Midbrain (tissue), 1 donor: ENCODE measurements at places on chromosomes 1 and 21.

DNA sequence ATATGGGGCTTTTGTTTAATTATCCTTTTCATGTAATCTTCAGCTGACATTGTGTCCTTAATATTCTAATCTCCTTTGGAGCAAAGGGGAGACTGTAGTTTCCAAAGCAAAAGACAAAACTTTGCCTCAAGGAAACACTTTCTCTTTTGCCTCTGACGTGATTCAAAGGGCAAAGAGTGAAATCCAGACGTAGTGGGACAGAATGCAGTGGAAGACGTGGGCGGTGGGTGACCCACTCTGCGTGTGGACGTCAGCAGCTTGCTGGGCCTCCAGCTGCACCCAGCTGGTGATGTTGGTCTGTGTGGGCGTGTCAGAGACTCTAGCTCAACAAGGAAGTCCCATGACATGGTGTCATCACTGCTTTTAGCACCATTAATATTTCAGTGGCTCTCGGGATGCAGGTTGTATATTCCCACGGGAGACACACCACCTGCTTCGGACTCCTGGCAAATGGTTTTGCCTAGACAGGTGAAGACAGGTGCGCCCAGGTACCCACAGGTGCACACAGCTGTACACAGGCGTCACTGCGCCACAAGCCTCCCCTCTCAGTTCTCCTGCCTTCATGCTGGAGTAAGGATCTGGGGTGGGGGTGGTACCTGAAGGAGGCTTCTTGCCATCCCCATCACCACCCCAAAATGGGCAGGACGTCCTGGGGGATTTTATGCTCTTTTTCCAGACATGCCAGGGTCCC lies 292.1 kb upstream of the VAMP3 start:
- peak; percentile 12 for DNase-seq

- peak; percentile 87 for DNase-seq
Measured at GRCh38 chr1:24289937-24290595, 29.1 kb upstream of the GRHL3 start.

DNA sequence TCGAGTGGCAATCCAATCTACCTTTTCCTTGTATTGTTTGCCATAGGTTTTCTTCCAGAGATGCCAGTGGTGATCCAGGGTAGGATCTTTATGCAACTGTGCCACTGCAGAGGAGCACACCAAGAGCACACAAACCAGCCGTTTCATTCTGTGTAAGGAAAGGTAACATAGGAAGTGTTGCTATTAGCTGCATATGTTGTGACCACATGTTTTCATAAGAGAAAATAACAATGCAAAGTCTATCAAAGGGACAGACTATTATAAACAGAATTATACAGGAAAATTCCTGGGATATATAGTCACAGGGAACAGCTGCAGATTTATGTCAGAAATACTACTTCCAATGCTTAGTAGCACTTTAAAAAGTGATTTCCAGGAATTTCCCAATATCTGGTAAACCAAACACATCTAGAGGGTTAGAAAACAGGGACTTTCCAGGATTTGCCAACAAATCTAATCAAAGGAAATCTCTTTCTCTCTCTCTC lies 919 bp downstream of the CTSS start:
- DNase-seq = no peak

DNA sequence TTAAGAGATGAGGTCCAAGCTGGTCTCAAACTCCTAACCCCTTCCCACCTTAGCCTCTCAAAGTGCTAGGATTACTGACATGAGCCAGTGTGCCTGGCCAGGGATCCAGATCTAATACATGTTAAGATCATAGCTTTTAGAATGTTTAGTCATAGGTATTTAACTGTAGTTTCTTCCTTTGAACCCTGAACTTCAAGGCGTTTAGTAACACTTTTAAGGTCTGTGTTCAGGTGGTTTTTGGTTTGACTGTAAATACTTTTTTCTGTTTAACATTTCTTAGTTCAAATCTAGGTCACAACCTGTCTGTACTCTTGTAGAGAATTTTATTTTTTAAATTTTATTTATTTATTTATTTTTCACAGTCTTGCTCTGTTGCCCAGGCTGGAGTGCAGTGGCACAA lies 28.1 kb downstream of the RAP1A start:
- no peak for DNase-seq

GRCh38 chr1:2611031-2611501 lies 21.8 kb downstream of the MMEL1 start:
- DNase-seq = peak; percentile 35

DNA sequence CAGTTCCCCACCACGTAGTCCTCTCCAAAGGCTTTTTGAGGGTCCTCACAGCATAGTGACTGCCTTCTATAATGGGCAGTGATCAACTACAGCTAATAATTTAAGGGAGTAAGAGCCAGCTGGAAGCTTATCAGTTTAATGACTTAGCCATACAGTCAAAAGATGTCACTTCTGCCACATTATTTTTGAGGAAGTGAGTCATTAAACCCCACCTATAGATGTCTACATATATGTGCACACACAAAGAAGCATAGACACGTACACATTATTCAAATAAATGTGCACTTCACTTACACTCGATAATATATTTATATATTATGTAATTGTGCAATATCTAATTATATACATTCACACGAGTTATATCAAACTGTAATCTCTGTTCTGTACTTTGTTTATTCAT lies 1704.7 kb downstream of the KCNT2 start:
- DNase-seq = no peak

DNA sequence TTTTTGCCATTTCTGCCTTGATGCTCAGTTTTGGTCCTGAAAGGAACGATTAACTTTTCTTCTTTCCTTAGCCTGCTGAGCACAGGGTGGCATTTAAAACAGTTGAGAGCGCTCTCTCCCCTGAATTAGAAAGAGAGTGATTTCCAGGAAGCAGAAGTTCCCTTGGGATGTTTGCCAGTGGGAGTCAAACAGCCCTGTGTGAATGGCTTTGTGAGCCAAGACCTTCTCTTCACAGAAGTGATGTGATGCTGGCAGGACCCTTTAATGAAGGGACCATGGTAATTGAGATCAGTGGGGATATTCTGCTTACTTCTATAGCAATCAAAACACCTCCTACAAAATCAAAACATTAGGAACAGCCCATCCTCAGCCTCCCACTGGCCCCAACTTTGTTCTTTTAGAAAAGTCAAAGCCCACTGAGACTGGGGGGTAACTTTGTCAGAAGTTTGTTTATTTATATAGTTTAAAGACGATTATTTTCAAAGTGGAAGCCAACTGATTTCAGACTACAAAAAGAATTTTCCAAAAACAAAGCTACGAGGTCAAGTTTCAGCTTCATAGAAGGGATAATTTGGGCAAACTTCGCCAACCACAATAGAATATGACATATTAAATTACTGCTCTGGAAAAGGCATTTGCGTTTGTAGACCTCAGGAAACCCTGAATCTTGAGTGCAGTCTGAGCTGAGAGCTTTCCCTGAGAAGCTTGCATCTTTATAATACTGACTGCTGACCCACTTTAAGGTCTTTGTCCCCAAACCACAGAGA lies 122.7 kb downstream of the GABPA start:
- peak; percentile 55 for DNase-seq

GRCh38 chr1:226778657-226779058 lies 39.6 kb upstream of the ITPKB start:
- no peak for DNase-seq

DNA sequence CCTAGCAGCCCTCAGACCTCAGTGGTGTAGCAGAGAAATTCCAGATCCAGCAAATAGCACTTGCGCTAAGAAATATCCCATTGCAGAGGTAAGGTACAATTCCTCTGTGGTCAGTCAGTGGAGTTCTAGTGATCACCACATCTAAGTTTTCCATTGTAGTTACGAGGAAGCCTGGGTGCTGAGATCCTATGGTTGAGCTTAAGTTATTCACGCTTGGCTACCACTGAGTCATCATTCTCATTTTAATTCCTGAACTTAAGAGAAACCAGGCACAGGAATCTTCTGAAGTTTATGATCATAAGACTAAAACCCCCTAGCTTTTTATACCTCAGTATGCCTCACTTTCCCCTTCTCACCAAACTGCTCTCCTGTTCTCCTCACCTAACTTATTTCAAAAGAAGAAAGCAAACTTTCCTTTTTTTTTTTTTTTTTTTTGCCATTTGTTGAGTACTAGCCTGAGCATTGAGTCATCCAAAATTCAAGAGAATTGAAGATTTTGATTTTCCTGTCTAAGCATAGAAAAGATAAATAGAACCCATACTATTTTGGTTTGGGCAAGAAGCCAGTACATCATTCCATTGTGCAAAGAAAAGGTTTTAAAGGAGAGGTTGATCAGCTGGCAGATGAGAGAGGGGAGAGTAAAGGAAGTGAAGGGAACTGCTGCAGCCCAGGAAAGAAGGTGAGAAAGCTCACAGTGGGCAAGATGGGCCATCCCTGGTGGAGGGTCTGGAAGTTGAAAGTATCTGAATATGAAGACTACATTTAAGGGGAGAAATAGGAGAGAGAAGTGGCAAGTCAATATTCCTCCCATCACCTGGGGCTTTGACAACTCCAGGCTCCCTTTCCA lies 39.9 kb downstream of the SERBP1 start:
- DNase-seq = no peak

- no peak for DNase-seq
Measured at GRCh38 chr21:36184545-36184944, 27.9 kb downstream of the DOP1B start.

GRCh38 chr1:226519716-226520598 lies 28.6 kb upstream of the STUM start:
- no peak for DNase-seq

- peak; percentile 7 for DNase-seq
Measured at GRCh38 chr1:153386500-153386901, 4.4 kb downstream of the S100A8 start.

GRCh38 chr1:10950316-10951172 lies 61.9 kb upstream of the TARDBP start:
- no peak for DNase-seq

DNA sequence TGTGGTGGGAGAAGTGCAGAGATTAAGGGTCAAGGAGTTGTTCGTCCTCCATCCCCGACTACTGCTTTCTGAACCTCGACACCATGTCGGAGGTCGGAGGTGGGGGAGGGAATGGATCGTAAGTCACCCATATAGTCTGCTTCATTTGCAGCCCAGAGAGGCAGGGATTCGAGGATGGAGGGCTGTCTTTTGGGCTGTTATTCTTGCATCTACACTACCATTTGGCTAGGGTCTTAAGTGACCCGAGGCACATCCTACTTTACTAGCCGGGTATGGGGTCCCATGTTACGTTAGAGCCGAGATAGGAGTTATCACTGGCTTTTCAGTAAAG lies 578 bp downstream of the USP21 start:
- peak; percentile 51 for DNase-seq

GRCh38 chr1:46131712-46132528 lies 509 bp downstream of the PIK3R3 start:
- DNase-seq = peak; percentile 32

- no peak for DNase-seq
Measured at GRCh38 chr1:47608296-47608875, 170.5 kb downstream of the FOXD2 start.

DNA sequence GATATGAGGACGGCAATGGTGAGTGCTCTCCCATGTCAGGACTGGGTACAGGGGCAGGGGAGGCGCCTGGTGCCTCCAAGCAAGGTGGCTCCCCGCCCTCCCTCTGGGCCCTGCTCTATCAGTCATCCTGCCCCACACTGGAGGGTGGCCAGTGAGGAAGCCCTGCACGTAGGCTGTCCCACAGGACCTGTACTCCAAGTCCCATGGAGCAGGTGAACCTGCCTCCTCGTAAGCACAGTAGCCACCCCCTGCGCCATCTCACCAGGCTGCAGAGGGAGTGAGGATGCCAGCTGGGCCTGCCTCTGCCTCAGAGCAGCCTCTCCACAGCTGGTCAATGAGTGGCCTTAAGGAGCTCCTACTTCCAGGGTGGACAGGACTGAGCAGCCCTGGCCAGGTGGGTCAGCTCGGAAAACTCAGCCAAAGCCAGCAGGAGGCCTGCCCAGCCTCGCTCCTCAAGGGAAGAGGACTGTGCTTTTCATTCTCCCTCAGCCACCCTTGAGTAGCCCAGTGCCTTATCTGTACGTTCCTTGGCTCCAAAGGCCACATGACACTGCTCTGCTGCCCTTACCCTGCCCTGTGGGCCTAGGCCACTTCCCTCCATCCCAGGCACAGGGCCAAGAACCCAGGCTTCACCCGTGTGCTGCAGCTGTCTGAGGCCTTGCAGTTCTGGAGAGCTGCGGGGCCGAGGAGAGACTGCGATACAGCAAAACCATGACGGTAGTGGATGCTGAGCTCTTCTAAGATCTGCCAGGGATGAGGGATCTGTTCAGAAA lies 39.6 kb downstream of the SLC45A1 start:
- DNase-seq = no peak

GRCh38 chr1:10960411-10961299 lies 51.8 kb upstream of the TARDBP start:
- peak; percentile 71 for DNase-seq
